ENCODE measurements at places on chromosomes 4 and X.
A peak's percentile ranks its signal among the peaks of the same experiment; 100 is the strongest.

DNA sequence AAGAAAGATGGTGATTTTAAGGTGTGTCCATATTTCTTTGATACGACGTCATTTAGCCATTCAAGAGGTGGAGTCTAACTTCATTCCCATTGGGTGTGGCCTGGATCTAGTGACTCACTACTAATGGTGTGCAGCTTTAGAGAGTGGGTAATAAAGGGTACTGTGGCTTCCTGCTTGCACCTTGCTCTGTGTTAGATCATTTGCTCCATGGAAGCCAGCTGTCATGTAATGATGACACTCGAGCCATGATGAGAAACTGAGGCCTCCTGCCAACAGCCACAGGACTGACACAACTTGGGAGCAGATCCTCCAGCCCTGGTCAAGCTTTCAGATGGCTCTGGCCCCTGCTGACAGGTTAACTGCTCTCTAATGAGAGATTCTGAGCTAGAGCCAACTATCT, 82.0 kb downstream of the UNC5C start:
- no peak for DNase-seq

DNA sequence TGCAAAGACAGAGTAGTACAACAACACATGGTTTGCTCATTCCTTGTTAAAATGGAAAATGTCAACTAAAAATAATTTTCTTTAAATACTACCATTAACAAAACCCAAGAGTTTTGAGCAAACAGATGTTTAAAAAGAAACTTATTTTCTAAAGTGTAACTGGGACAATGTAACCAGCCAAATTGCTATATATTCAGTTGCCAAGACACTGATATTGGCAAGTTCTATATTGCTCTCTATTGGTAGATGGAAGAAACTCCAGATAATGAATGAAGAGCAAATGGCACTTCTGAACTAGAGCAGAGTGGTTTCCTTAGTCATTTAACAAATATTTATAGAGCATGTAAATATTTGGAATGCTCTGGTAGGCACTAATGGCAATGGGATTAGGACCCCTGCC, 966.2 kb downstream of the RPA4 start:
- no peak for DNase-seq

DNA sequence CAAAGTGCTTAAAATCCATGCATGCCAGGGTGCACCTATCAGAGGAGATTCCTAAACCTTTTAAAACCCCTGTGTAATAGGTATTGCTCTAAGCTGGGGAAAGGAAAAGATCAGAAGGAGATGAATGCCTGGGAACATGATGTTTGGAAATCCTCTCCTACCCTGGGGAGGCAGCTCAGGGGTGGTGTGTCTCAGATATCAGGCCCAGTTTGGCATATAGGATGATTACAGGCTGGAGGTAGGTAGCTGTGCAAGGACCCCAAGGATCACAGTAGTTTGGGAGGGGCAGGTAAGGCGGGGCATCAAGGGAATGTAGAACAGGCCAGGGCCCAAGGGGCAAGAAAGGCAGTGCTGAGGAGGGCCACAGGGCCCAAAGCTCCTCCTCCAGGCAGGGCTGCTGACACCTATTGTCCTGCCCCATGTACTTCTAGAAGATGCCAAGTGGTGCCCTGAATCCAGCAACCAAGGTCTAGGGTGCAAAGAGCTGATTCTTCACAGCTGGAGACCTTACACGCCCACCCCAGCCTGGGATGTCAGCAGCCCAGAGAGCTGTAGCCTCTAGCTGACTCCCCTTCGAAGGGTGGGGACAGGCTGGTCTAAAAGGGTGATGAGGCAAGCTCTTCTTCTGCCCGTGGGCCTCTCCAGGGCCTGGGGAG, 17.6 kb downstream of the SASH3 start:
- DNase-seq = no peak

- DNase-seq = no peak
These were observed 4.5 kb upstream of the DCAF12L1 start for GRCh38 chrX:126557151-126557550.

DNA sequence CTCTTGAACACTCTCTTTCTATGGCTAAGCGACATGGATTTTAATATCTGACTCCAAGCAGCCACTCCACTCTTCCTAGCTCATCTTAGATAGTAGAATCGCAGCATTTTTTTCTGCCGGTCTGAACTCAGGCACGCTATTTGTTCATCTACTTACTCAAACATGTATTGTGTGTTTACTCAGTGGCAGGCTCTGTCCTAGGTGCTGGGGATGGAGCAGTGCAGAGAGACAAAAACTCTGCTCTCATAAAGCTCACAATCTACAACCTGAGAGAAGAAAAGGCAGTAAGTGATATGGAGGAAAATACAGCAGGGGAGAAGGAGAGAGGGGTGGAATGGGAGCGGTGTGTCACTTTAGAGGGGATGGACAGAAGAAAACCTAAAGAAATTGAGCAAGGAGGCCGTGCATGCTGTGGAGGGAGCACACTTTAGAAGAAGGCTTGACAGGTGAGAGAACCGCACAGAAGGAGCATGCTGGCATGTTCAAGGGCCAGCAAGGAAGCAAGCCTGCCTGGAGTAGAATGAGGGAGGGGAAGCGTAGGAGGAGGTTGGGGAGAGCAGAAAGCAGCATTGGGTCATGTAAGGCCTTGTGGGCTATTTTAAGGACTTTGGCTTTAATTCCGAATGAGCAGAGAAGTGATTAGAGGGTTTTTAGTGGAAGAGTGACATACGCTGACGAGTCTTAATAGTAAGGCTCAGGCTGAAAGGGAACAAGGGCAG, 132.0 kb downstream of the ANK2 start:
- DNase-seq = no peak

DNA sequence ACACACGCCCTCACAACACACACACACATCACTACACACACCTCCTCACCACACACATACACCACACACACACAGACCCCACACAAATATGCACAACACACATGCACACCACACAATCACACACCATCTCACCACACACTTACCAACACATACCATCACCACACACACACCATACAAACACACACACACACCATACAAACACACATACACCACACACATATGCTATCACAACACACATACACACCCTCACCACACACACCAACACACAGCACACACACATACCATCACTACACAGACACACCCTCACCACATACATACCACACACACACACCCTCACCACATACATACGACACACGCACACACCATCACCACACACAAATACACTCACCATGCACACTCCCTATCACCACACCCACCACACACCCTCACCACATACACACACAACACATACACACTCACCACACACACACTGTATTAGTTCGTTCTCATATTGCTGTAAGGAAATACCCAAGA, 107.0 kb downstream of the DCTD start:
- DNase-seq = no peak

DNA sequence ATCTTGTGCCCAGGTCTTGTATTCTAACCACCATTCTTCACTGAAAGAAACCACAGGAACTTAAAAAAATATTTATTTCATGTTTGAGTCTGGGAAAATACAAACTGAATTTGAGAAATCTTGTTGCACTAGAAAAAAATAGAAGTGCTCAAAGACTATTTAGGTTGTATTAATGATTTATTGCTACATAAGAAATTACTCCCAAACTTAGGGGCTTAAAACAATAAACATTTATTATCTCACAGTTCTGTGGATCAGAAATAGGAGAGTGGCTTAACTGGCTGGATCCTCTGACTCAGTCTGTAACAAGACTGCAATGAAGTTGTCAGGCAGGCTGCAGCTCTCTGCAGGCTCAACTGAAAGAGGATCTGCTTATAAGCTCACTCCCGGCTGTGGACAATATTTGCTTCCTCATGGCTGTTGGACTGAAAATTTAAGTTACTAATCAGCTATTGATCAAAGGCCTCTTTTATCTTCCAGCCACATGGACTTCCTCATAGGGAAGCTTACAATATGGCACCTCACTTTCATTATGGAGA, 295.4 kb upstream of the FAM241A start:
- peak; percentile 23 for DNase-seq

- peak; percentile 59 for DNase-seq
These were observed 353.9 kb downstream of the GPAT3 start for GRCh38 chr4:83889802-83890201.

DNA sequence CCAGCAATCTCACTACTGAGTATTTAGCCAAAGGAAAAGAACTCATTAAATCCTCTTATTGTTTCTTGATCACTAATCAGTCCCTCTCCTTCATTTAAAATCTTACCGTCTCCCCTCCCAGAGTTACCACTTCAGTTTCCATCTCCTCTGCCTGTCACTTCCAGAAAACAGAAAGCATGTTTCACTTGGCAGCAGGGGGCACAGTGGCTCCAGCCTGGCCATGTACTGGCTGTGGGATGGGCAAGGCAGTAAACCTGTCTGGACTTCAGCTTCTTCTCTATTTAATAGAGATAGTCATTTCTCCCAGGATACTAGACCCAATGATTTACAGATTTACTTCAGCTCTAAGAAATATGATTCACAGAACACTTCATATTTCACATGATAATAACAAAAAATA, 63.2 kb downstream of the CD40LG start:
- peak; percentile 30 for DNase-seq

DNA sequence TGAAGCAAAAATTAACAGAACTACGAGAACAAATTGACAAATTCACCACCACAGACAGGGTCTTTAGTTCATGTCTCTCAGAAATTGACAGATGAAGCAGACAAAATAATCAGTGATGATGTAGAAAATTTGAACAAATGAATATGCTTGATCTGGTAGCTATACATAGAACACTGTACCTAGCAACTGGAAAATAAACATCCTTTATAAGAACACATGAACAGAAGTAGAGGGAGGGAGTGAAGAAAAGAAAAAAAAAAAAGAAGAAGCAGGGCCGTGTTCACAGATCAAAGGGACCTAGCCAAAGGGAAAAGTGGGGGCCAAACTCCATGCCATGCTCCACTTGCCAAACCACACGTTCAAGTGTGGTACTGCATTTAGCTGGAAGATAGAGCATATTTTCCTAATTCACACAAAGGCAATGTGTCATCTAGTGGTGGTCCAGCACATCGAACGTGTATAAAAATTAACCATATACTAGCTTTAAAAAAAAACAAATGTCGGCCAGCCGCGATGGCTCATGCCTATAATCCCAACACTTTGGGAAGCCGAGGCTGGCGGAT, 5.6 kb upstream of the THOC2 start:
- DNase-seq = no peak

DNA sequence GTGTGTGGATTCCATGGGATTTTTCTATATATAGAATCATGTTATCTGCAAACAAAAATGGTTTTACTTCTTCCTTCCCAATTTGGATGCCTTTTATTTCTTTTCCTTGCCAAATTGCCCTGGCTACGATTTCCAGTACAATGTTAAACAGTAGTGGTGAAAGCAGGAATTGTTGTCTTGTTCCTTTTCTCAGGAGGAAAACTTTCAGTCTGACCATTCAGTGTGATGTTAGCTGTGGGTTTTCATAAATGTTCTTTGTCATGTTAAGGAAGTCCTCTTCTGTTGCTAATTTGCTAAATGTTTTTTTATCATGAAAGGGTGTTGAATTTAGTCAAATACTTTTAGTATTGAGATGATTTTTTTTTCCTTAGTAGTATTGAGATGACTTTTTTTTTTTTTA, 10.9 kb downstream of the SAP30 start:
- no peak for DNase-seq

DNA sequence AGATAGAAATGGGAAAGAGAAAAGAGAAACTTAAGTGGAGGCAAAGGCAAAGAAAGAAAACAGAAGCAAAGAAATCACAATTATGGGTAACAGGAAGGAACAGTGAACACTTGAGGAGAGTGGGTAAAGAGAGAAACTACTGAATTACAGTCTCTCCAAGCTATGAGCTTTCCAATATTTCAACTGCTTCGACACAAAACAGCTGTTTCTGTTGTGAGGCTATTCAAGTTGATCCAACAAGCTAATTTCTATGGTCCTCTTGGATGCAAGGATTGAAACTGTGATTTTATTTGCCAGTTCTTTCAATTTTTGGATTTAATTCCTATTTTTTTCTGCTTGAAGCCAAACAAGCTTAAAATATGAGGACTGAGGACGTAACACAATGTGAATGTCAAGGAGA, 80.5 kb upstream of the ADGRA3 start:
- DNase-seq = no peak

GRCh38 chrX:134459683-134460004, 321 bp upstream of the HPRT1 start:
- DNase-seq = peak; percentile 9

GRCh38 chrX:3263681-3264126, 82.7 kb downstream of the MXRA5 start:
- DNase-seq = no peak

GRCh38 chr4:94828882-94829281, 71.1 kb downstream of the BMPR1B start:
- DNase-seq = no peak

DNA sequence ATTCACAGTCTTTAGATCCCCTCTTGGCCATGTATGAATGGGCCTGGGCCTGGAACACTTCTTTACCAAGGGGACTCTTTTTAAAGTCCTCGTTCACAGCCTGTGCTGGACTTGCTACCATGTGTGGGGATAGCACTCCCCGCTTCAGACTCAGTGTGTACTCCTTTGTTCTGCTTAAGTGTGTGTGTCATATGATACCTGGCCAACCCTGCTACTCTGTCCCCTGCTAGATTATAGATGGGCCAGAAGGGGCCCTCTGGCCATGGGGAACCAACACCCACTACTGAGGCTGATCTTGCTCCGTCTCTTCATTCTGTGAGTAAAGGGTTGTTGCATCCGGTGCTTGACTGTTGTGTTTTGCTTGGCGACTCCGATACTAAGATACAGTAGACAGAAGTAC, 8.0 kb downstream of the CCDC110 start:
- DNase-seq = no peak

DNA sequence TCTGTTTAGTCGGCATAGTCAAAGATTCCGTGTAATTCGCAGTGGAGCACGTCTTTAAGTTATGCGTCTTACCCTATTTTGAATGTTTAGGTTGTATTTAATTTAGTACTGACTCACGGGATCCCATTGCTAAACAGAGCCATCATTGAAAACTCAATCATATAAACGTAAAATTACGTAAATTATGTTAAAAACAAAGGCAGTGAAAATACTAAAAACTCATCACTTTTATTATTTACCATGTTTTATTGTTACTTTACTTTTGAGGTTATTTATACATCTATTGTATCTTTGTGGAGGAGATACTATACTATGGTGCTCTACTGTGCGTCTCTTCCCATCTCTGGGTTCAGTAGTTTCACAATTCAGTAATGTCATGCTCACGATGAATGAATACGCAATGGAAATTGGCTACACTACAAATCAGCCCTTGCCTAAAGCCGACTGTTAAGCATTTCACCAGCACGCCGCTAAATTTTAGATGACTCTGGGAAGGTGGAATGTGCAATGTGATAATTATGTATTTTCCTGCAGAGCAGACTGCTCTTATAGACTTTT, 944 bp downstream of the FUNDC2 start:
- DNase-seq = peak; percentile 85

- DNase-seq = no peak
These were observed 152.8 kb upstream of the CXorf51A start for GRCh38 chrX:146967306-146967705.

GRCh38 chr4:118173956-118174725, 139.9 kb downstream of the NDST3 start:
- peak; percentile 96 for DNase-seq

GRCh38 chrX:150487369-150488094, 80.9 kb upstream of the MTM1 start:
- no peak for DNase-seq
